ENCODE measurements at places on chromosomes 6 and 20.

DNA sequence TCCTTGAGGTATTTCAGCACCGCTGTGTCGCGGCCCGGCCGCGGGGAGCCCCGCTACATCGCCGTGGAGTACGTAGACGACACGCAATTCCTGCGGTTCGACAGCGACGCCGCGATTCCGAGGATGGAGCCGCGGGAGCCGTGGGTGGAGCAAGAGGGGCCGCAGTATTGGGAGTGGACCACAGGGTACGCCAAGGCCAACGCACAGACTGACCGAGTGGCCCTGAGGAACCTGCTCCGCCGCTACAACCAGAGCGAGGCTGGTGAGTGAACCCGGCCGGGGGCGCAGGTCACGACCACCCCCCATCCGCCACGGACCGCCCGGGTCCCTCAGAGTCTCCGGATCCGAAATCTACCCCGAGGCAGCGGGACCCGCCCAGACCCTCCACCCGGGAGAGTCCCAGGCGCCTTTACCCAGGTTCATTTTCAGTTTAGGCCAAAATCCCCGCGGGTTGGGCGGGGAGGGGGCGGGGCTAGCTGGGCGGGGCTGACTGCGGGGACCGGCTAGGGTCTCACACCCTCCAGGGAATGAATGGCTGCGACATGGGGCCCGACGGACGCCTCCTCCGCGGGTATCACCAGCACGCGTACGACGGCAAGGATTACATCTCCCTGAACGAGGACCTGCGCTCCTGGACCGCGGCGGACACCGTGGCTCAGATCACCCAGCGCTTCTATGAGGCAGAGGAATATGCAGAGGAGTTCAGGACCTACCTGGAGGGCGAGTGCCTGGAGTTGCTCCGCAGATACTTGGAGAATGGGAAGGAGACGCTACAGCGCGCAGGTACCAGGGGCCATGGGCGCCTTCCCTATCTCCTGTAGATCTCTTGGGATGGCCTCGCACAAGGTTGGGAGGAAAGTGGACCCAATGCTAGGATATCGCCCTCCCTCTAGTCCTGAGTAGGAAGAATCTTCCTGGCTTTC is 693 bp downstream of the HLA-F start:
- peak; percentile 83 for DNase-seq

DNA sequence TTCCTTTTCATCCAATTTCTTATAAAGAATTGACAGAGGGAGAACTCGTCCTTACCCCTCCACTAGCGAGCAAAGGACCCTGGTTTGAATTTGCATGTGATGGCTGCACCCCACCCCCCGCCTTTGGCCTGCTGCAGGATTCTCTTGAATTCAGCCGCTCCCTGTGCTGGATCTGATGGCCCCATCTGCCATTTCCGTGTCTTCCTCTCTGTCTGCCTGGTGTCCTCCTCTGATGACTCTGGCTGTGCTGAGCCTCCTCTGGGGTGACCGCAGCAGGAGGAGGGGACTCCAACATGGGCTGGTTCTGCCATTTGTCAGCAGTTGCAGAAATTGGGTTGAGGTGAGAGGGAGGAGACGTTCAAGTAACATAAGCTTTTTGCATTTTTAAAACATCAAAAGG is 188.8 kb downstream of the DLL1 start:
- peak; percentile 12 for DNase-seq

DNA sequence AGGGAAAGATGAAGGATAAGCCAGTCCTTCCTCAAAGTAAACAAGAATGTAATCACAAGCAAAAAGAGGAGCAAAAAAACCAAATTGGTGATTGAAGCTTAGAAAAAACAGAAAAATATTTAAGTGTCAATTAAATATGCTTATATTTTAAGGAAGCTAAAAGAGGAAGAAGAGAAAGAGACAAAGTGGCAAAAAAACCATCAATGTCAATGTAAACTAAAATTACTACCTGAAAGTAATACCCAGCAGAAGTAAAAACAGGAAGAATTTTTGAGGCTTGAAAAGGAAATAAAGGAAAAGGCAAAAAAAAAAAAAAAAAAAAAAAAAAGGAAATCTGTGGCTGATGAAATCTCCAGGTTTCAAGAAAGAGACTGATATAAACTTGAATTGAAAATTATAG is 36.2 kb upstream of the OGFRL1 start:
- DNase-seq, result no peak

DNA sequence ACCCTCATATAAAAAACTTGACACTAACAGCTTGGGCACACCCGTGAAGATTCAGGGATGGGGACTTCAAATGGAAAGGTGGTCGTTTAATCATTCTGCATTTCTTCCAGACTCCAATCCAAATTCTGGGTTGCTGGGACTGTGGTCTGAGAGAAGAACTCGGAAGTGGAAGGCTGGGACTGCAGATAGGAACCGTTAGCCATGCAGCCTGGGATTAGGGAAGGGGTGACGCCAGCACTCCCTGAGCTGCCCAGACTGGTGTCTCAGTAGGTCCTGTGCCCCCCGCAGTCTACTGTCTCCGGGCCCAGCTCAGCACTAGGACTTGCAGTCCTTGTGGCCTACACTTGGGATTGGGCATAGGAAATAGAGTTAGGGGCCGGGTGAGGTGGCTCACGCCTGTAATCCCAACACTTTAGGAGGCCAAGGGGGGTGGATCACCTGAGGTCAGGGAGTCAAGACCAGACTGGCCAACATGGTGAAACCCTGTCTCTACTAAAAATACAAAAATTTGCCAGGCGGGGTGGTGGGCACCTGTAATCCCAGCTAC is 511 bp upstream of the CLIC1 start:
- no peak for DNase-seq

GRCh38 chr6:79570129-79571029 is 33.1 kb upstream of the LCA5 start:
- no peak for DNase-seq

- DNase-seq, result no peak
These were observed 3.6 kb upstream of the DSN1 start for GRCh38 chr20:36777167-36777566.

GRCh38 chr6:74753883-74754600 is 451.8 kb downstream of the COL12A1 start:
- DNase-seq, result no peak

- DNase-seq, result no peak
These were observed 222.8 kb downstream of the UST start for GRCh38 chr6:148969603-148970061.

GRCh38 chr6:129345890-129346289 is 364.1 kb downstream of the ARHGAP18 start:
- no peak for DNase-seq

- DNase-seq, result no peak
These were observed 9.1 kb downstream of the TMEM181 start for GRCh38 chr6:158569036-158569435.

Data from stimulated activated CD4-positive, alpha-beta T cell treated with anti-CD3 and anti-CD28 coated beads, Interleukin-2, amount 100 ng/mL, for 24 hours (primary cell).